ENCODE measurements at places on chromosomes 4 and X.

GRCh38 chr4:81635739-81636138, 164.0 kb upstream of the RASGEF1B start:
- peak; percentile 15 for DNase-seq

DNA sequence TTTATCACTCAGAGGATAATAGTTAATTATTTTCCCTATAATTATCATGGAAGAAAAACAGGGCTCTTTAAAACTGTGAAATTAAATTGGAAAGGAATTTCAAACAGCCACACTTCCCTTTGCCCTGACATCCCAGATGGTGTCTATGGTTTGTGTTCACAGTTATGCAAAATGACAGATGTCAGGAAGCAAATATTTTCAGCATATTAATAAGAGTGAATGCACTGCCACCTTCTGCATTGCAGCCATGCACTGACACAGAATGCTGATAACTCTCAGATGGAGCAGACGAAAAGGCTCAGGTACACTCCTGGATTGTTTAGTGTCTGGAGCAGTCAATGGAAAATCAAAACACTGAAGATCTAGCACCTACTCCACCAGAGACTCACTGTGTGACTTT, 57.6 kb downstream of the RWDD4 start:
- DNase-seq = no peak

- DNase-seq = no peak
These were observed 262.0 kb downstream of the COL25A1 start for GRCh38 chr4:109040441-109040840.

GRCh38 chr4:169100670-169101101, 90.6 kb upstream of the CBR4 start:
- no peak for DNase-seq

GRCh38 chr4:126526335-126526734, 1106.4 kb upstream of the INTU start:
- no peak for DNase-seq

DNA sequence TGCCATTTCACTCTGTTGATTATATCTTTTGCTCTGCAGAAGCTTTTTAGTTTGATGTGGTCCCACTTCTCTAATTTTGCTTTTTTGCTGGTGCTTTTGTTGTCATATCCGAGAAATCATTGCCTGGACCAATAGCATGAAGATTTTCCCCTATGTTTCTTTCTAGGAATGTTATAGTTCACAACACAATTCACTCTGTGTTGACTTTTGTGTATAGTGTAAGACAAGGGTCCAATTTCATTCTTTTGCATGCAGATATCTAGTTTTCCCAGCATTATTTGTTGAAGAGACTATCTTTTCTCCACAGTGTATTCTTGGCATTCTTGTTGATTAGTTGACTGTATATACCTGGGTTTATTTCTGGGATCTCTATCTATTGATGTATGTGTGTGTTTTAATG, 8.3 kb upstream of the CPE start:
- no peak for DNase-seq

DNA sequence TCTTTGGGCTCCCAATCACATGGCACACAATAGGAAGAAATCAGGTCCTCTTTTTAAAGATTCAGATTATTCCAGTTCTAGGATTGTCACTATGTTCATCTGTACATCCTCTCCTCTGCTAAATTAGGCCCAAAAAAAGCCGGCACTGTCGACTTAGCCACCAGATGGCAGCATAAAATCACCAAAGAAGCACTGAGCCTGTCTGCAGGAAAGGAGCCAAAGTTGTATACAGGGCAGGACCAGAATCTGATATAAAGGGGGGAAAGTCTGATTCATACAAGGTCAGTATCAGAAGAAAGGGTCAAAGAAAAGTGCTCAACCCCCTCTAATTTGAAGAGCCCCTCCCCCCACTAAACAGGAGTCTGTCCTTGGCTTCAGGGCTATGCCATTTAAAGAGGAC, 292.5 kb downstream of the CHIC1 start:
- DNase-seq = peak; percentile 12

GRCh38 chr4:110702326-110702725, 79.4 kb upstream of the PITX2 start:
- DNase-seq = no peak

- DNase-seq = no peak
These were observed 90.0 kb downstream of the ELOVL6 start for GRCh38 chr4:110108422-110108821.

DNA sequence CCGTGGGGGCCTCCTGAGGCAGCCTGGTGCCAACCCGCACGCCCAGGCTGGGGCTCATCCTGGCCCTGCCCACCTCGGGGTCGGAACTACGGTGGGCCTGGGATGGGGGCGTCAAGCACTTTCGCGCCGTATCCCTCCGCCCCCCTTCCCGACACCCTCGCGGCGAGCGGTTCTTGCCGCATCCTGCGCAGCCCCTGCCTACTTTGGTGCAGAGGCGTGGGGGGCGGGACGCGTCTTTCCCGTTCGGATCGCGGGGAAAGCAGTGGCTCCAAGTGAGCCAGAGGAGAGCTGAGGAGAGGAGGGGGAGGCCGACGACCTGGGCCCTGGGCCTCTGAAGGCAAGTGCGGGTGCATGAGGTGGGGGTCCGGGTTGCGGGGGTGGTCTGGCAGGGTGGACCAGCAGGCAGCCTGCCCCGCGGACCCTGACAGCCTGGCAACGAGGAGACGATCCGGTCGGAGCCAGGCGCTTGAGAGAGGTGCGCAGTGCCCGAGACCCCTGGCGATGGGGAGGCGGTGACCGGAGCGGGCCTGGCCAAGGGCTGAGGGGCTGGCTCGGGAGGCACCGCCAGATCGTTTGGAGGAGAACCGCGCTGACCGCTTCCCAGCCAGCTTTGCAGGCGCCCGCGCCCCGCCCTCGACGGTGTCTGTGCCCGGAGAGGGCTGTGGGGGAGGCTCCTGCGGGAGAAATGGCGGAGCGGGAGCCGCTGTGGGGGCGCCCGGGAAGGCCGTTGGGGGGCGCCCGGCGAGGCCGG, at the start of gene GPRASP2:
GPRASP2 (plus strand) TSS at position 233 of the 751 bp plus-strand sequence. CDS start 2,422 bp downstream, outside the sequence.
- no peak for DNase-seq

DNA sequence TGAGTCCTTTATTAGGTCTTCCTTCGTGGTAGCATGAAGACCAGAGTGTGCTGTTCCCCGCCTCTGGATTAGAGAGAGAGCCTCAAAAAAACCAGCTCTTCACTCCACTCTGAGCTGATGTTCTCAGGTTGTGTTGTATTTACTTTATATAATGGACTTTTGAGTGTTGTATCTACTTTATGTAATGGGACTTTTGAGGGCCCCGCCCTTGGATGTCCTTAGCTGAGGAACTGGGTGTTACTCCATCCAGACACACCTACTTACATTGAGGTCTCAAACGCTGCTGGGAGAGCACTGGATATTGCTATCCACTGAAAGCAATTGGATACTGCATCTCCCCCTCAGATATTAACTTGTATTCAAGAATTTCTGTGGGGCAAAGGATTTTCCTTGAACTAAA, 28.2 kb downstream of the ATP8A1 start:
- DNase-seq = no peak
